Foreskin keratinocyte (primary cell): ENCODE measurements at places on chromosomes 16 and 17.

DNA sequence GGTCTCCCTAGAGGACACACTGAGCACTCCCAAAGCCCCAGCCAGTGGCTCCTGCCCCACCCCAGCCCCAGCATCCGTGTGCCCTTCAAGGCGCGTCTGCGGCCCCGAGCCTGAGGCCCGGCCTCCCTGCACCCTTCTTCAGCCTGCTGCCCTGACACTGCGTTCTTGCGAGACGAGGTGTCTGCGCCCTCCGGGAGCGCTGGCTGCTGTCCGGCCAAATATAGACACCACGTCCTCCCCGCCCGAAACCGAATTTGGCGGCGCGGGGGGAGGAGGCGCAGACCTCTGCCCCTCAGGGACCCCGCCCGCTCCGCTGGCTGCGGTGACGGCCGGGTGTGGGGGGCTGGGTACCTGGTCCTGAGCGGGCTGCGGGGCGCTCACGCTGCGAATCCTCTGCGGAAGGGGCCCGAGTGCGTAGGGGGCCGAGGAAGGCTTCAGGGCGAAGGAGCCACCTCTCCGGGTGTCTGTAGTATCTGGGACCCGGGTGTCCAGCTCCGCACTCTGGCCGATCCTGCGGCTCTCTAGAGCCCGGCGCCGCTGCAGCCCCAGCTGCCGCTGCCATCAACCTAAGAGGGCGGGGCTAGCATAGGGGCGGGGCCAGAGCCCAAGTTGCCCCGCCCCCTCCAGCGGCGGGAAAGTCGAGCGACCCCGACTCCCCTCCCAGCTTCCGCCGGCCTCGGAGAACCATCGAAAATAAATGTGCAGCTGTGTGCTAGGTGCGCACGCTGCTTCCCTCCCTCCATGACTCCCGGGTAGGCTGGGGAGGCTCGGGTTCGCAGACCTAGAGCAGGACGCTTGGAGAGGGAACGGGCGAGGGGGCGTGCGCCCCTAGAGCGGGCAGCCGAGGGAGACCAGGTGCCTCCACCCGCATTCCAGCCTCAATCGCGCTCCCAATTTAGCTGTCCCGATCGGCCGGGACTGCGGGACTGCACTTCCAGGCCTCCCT lies at the start of gene CORO6:
Gene CORO6 (minus strand): TSS at position 576 of the 946 bp plus-strand sequence. CDS start 1,491 bp downstream, outside the sequence.
- DNase-seq: peak; percentile 28

GRCh38 chr16:29694384-29695195 lies 15.6 kb downstream of the QPRT start:
- DNase-seq: no peak

- DNase-seq: no peak
Measured at GRCh38 chr16:73023752-73024570, 24.0 kb downstream of the ZFHX3 start.

- peak; percentile 22 for DNase-seq
Measured at GRCh38 chr17:72192800-72193192, 72.0 kb downstream of the SOX9 start.

DNA sequence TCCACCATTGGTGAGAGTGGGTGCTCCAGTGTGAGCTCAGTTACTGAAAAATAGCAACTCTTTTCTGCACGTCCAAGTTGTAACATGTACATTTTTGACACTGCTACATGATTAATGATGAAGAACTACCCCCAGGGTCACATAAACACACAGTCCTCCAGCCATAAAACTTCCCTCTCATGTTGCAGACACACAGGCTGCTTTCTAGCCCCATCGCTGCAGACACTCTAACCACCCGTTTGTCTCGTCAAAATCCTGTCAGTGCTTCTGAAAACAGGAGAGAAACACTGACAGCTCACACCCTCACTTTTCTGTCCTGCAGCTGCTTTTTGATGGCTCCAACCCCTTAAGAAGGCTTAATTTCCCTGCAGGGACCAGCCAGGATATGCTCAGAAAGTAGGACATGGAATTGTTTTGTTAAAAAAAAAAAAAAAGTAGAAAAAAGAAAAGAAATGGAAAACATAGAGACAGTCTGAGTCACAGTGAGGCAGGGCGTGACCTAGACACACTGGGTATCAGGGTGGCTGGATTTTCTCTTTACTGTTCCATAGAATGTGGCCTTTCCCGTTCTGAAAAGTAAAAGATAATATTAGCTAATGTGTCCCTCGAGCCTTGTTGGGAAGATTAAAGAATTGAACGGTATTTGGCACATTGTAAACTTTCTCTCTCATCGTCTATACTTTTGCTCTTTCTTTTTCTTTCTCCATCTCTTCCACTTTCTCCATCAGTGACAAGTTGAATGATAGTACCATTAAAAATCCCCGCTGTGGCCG lies 20.7 kb upstream of the CCL5 start:
- peak; percentile 40 for DNase-seq

DNA sequence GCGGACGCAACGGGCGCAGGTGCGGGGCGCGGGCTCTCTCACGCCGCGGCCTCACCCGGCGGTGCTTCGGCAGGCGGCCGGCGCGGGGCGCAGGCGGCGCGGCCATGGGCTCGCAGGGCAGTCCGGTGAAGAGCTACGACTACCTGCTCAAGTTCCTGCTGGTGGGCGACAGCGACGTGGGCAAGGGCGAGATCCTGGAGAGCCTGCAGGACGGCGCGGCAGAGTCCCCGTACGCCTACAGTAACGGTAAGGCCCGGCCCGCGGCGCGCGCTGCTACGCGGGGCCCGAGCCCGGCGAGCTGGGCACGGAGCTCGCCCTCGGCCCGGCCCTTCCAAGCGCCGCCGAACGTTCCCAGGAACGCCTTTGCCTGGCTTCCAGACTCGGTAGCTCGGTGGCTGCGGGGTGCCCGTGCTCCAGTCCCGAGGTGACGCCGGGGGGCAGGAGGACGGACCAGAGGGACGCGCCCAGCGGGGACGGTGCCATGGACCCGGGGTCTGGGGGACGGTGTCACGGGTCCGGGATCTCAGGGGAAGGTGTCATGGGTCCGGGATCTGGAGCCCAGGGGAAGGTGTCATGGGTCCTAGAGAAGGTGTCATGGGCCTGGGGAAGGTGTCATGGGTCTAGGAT lies 435 bp downstream of the RAB40C start:
- DNase-seq: peak; percentile 44
